Glomerular endothelial cell (primary cell): ENCODE measurements at places on chromosomes 3 and 15. TPM values are rescaled to one million over a fixed set of nuclear protein-coding genes. Genes with fewer than 3 reads are reported as not detected.

MINAR1 gene
- 0.29 and 1.5 TPM in 2 replicates for total RNA-seq

SLC28A1 gene
- total RNA-seq = not detected in 2 replicates

NR2F2 gene
- total RNA-seq = 64.5 and 68.8 TPM in 2 replicates

SPCS1 gene
- 156 and 169 TPM in 2 replicates for total RNA-seq

DCLK3 gene
- total RNA-seq = not detected in 2 replicates
